ENCODE measurements at places on chromosomes 16 and 17.

DNA sequence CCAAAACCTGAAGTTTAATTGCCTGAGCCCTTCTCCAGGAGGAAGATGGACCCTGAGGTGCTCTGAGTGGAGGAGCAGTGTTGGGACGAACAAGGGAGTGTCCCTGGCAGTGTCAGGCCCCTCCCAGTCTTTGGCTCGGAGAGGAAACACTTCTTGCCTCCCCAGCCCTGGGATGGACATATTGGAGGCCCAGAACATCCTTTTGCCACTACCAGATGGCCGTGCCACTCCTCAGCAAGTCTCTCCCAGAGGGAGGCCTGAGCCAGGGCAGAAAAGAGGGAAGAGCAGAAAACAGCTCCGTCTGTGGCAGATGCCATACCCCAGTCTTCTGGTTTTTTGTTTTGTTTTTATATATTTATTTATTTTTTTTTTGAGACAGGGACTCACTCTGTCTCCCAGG, 91.5 kb upstream of the CRHR1 start:
- no peak for DNase-seq

- DNase-seq: no peak
Observed at GRCh38 chr16:46974352-46974751, 878 bp upstream of the DNAJA2 start.

GRCh38 chr17:78879635-78880186, 23.3 kb downstream of the CEP295NL start:
- DNase-seq: no peak

- DNase-seq: no peak
Observed at GRCh38 chr17:77322514-77323412, 182.0 kb downstream of the SEC14L1 start.
